ENCODE measurements at places on chromosomes 6 and 20. TPM values are rescaled to one million over a fixed set of nuclear protein-coding genes. Genes with fewer than 3 reads are reported as not detected.
A peak's percentile ranks its signal among the peaks of the same experiment; 100 is the strongest.

Gene GABRR1
- not detected for total RNA-seq

Gene SRMS
- 0.48 TPM for total RNA-seq

GRCh38 chr6:68043122-68043398 lies 592.0 kb upstream of the ADGRB3 start:
- DNase-seq: no peak

GRCh38 chr6:96509281-96509680 lies 12.3 kb upstream of the UFL1 start:
- DNase-seq: no peak

DNA sequence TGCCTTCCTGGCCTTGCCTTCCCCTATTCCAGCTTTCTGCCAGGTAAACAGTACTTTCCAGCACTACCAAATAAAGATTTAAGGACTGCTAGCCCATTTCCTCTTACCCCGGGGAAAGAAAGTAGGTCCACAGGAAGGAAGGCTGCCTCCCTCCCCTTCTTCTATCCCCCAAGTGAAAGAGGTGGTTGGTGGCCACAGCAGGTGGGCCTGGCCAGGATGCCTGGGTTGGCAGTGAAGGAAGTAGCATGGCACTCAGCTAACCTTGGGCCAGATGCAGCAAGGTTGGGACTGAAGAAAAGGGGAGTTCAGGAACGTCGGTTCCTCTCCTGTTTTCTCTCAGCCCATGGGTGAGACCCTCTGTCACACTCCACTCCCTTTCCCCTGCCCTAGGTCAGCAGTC lies 8.9 kb downstream of the NFKBIL1 start:
- DNase-seq: no peak

DNA sequence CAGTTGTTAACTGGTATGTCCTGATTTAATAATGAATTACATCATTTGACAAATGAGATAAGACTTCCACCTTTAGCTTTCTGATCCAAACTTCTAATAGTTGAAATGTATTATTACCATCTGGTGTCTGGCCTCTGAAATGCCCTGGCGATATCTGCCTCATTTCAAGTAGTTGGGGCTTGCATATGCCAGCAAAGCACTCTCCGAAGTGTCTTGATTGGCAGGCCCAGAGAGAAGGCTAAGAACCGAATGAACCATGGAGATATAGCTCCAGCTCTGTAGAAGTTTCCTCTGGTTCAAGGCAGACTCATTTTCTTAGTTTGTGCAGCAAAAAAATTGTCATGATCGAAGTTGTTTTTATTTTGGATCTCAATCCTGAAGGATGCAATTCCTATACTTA lies 13.4 kb upstream of the HIVEP2 start:
- no peak for DNase-seq

Gene HSPA12B
- total RNA-seq: 10.7 TPM

Gene RIN2
- 45.5 TPM for total RNA-seq

Gene MRPS18B
- total RNA-seq: 64.7 TPM

DNA sequence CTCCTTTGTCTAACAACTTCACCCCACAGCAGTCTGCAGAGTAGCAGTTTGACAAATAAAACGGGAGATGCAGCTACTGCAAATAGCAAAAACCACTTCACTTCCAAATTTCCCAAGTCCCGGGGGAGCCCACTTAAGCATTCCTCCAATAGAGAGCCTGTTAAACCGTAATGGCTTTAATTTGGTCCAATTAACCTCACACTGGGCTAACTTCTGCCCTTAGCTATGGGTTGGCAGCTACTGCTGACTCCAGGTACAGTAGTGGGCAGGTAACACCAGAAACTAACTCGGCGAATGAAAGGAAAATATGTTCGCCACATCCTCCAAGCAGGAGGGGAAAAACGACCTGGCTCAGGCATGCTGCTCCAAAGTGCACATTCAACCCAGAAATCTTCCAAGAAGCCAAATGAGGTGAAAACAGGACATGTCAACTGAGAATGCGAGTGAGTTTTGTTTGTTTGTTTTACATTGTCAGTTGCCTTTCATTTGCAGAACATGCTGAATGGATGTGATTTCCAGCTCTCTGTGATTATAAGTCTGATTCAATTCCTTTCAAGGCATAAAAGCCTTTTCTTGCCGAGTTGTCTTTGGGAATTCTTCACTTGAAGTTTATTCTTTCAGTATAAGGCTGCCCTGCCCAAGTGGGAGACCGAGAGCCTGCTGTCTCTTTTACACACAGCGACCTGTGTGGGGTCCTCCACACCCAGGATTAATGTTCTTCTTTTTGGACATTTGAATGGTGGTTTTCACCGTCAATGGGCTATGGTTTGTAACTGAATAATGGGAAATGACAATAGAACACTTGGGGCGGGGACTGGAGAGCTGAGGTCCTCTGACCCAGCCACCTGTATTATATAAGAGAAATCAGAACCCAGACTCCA lies 117.3 kb upstream of the ARMC2 start:
- no peak for DNase-seq

- no peak for DNase-seq
These were observed 5.6 kb downstream of the MYLK2 start for GRCh38 chr20:31824554-31825313.

GRCh38 chr6:160959726-160960435 lies 31.7 kb upstream of the MAP3K4 start:
- no peak for DNase-seq

Gene COL20A1
- total RNA-seq: 1.2 TPM

DNA sequence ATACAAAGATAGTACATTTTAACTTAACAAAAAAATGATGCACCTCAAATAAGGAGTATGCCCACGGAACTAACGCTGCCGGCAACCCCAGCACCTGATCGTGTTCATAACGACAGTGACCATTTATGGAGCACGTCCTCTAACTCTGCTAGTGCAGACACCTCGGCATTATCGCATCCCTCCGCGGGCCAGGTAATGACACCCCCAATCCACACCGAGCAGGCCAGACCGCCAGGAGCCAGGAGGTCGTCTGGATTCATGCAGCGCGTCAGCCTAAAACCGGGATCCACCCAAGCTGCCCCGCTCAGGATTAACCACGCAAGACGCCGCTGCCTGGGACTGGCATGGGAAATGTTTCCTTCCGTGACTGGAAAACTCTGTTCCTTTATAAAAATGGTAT lies 34.1 kb downstream of the DACT2 start:
- no peak for DNase-seq

DNA sequence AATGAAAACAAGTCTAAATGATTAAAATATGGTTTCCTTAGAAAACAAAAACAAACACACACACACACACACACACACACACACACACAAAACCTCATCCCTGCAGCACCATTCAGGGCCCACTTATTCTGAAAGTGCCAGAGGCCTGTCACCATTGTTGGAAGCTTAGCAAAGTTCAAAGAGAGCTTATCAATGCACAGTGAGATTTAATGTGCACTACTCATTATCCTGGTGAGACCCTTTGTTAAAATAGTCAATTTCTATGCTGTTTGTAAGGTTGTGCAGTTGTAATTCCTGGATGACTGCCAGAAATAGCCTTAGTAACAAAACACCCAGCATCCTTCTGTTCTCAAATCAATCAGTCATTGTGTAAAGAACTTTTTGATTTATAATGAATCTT lies 482.9 kb downstream of the GRIK2 start:
- no peak for DNase-seq

Gene PTGIS
- 118 TPM for total RNA-seq

Gene BTBD3
- 189 TPM for total RNA-seq

Gene ANGPT4
- total RNA-seq: 0.21 TPM

- DNase-seq: no peak
These were observed 64.2 kb upstream of the MAP3K4 start for GRCh38 chr6:160927416-160927815.

DNA sequence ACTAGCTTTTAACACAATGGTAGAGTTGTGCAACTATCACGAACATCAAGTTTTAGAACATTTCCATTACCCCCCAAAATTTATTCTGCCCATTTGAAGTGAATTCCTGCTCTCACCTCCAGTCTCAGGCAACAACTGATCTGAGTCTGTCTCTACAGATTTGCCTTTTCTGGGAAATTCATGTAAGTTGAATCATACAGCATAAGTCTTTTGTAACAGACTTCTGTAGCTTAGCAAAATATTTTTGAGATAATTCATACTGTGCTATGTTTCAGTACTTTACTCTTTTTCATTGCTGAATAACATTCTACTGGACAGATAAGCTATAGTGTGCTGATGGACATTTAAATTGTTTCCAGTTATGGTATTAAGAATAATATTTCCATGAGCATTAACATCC lies 447.3 kb upstream of the GJE1 start:
- no peak for DNase-seq

DNA sequence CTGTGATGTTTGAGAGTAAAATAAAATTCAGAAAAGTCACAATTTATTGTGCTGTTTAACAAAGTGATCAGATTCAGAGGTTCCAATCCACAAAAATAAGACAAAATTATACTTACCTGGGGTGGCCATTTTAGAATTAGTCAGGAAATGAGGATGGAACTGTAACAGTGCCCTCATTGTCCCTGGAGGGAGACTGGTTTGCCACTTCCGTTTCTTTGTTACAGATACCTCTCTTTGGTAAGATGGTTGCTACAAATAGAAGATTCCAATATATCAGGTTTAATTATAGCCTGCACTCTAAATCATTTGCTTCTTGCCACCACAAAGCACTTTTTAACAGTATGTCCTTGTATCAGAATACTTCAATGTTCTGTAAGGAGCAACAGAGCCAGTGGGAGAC lies 95.6 kb downstream of the CTNNBL1 start:
- DNase-seq: no peak

GRCh38 chr6:15200087-15200486 lies 45.8 kb upstream of the JARID2 start:
- DNase-seq: peak; percentile 29

DNA sequence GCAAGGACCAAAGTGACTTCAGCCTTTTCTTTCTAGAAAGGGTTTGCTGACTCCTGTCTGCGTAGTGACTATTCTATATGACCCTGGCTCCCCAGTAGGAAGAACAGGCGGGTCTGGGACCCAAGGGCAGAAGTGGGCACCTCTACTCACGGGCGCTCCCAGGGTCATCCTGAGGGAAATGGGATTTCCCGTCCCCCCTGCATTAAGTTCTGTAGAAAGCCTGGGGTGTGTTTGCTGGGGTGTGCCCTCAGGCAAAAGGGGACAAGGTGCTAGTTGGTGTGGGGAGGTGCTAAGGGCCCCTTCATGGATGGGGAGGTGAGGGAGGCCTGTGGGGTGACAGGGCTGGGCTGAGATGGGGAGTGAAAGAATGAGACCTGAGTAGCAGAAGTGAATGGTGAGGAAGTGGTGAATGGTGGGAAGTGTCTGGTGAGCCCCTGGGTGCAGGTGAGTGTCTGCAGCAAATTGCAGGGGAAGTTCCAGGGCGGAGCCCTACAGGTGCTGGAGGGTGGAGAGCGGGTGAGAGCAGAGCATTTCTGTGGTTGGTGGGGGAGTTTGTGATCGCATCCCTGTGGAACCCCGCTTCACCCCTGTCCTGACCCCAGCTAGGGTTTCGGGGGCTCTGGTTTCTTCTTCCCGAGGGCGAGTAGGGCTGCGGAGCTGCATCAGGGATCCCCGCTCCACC lies 21.1 kb downstream of the RAET1L start:
- no peak for DNase-seq

GRCh38 chr20:17771206-17772004 lies 71.6 kb downstream of the BANF2 start:
- DNase-seq: no peak

GRCh38 chr6:170417881-170418280 lies 111.3 kb downstream of the FAM120B start:
- DNase-seq: no peak

GRCh38 chr6:5968817-5969734 lies 37.6 kb downstream of the NRN1 start:
- no peak for DNase-seq

Gene BMP7
- total RNA-seq: 12.1 TPM

- no peak for DNase-seq
These were observed 52.8 kb downstream of the NCOA7 start for GRCh38 chr6:125843593-125843992.

DNA sequence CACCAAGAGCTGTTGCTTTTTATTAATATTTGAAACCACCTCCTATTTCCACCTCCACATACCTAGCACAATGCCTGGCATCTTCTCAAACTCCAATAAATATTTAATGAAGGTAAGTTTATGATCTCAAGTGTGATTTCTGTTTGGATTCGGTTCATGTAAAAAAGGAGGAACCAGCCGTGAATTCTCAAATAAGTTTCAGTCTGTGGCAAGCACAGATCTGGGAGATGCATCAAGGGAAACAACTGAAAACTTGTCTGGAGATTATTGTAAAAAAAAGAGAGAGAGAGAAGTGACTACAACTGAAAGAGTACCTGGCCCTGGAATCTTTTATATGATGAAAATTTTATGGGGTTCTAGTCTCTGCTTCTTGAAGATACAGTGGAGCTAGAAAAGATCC lies 52.8 kb upstream of the PNRC1 start:
- DNase-seq: no peak

DNA sequence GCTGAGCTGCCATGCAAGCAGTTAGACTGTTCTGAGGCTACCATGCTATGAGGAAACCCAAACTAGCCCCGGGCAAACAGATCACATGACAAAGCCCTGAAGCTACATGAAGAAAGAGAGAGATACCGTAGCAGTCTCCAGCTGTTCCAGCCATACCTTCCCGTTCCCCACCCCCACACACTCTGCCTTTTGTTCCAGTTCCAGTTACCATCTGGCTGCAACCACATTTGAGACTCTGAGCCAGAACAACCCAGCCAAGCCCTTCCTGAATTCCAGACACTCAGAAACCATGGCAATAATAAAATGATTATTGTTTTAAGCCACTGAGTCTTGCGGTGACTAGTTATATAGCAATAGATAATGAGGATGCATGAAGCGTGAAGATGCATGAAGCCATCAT lies 28.3 kb downstream of the RIN2 start:
- no peak for DNase-seq

DNA sequence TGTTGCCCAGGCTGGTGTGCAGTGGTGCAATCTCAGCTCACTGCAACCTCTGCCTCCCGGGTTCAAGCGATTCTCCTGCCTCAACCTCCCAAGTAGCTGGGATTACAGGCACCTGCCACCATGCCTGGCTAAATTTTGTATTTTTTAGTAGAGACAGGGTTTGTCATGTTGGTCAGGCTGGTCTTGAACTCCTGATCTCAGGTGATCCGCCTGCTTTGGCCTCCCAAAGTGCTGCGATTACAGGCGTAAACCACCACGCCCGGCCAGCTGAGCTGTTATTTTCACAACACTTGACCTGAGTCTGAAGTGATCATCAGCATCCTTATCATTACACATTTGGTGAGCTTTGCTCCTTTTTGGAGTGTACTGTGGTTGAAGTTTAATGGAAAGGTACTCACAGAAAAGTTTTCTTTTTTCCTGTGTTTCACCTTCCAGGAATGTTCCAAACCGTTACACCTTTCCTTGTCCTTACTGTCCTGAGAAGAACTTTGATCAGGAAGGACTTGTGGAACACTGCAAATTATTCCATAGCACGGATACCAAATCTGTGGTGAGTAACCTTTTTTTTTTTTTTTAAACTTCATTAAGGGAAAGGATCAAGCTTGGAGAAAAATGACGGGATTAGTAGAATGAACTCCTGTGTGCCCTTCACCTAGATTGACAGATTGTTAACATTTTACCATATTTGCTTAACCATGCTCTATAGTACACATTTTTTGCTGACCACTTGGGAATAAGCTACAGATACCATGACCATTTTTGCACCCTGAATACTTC lies 9.7 kb downstream of the RNF114 start:
- DNase-seq: no peak

GRCh38 chr6:169250660-169251059 lies 3.0 kb downstream of the THBS2 start:
- no peak for DNase-seq
